HS-5 (cell line): ENCODE measurements at places on chromosomes 12 and 14.
A peak's percentile ranks its signal among the peaks of the same experiment; 100 is the strongest.

DNA sequence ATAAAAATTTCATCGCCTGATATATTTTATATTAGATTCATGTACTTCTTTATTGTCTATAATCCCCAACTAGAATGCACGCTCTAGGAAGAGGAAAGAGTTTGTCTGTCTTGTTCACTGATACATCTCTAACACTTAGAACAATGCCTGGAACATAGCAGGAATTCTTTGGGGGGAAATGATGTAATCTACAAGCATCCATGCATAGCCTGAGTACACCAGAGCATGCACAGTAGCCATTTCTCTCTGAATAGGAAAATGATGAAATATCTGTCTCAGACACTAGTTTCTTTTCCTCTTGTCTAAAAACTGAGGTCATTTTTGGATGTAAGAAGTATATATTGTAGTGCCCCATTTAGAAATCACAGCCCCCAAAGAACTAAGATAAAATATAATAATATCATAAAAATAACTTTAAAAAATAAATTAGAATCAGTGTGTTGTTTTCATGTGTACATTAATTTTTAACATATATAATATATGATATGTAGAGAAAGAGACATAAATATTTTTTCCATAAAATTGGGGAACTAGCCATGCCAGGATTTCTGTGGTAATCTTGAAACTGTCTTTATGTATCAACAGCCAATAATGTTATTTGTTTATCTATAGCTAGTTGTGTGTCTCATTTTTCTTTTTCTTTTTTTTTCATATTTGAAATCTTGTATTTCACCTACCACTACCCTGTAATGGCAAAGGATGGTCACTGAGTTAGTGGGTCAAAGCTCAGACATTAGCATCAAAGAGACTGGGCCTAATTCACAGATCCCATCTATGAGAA lies 155.6 kb upstream of the TMCC3 start:
- DNase-seq: peak; percentile 55

DNA sequence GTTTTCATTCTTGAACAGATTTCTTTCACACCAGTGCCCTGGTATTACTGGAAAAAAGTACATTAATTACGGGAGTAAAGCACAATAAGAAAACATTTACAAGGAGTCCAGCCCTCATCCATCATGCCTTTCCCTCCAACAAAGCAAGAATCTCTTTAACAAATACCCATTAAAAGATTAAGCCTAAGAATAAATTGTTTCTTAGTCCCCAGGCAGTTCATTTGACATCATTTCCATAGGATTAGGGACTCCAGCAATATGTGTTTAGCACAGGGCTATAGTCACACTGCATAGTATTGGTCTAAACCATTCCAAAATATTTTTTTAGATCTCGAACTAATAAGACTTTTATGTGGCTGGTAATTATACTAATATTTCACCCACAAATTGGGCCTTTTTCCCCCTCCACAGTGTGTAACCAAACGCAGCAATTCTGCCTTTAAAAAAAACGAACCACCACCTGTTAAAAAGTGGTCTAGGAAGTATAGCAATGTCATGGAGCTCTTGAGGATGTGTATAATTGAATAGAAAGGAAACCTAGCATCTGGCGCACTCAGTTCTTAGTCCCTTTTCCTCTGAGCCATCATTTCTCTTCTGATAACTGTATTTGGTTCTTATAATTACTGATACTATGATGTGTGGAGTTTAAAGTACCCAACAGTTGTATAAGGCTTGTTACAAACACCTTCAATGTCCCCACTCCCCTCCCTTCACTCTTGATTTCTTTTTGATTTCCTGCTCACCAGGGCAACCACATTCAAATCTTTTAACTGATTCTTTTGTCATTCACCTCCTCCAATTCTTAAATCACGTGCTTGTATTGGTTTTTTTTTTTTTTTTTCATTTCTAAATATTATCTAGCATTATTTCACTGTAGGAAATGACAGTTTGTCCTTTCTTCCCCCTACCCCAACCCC lies 138.7 kb downstream of the ETV6 start:
- DNase-seq: no peak

- DNase-seq: no peak
Observed at GRCh38 chr12:104712968-104713367, 245.1 kb downstream of the SLC41A2 start.

GRCh38 chr14:103108749-103109207 lies 14.3 kb downstream of the EXOC3L4 start:
- peak; percentile 39 for DNase-seq

GRCh38 chr14:45145214-45145613 lies 9.5 kb downstream of the FANCM start:
- no peak for DNase-seq
